ENCODE measurements at places on chromosomes 2 and 18.

- DNase-seq, result no peak
Measured at GRCh38 chr18:78542204-78542603, 437.4 kb upstream of the SALL3 start.

- peak; percentile 47 for DNase-seq
Measured at GRCh38 chr2:174634130-174635014, 36.8 kb upstream of the WIPF1 start.

DNA sequence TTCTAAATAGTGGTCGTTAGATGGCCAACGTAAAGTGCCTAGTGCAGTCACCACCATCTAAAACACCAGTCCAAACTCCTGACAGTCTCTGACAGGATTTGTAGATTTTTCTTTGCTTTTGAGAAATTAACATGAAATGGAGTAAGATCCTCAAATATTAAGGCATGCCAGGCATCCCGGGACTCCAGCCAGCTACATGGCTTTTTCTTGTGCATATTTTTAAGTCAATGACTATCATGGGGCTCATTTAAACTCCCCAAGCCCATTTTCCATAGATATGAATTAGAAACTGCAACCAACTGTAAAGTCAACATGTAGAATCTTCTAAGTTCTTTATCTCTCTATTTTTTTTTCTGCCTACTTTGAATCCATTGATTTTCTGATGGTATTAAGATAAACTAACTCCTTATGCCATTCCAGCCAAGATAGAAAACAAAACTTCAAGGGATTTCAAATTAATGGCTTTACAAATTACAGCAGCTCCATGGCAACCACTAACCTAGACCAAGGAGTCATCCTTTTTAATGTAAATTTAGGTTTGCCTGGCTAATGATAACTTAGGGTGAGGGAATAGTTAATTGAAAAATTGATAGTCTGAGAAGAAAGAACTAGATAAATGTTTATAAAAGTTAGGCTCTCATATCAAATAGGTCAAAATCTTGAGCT, 764.1 kb upstream of the NXPH2 start:
- no peak for DNase-seq

DNA sequence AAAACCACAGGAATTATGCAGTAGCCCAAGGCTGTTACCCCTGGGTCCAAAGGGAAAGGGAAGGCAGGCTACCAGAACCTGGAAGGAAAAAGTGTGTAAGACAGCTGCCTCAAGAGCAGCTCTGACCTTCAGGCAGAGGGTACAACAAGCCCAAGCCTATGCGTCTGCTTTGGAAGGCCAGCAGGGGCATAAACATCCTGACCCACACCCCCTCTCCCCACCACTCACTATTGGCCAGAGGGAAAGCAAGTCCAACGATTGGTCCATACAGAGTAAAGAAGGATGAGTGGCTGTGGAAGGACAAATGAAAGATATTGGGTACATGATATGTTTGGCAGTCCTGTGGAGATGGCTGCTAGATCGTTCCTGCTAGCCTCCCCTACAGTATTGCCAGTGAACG, 227.6 kb upstream of the HNRNPA3 start:
- no peak for DNase-seq

DNA sequence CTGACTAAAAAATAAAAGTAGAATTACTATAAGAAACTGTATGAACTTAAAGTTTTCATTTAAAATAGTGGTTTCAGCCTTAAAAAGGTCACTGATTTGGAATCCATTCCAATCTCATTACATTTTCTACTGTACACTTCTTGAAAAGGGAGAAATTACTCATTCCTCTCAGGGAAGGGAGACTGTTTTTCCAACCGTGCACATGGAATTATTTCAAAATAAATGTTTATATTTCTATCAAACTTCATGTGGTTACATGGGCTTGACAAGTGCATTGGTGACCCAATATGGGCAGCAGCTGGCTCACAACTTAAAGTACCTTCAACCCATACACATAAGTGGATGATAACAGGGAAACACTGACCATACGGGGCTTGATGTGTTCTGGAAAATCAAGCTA, 324.5 kb upstream of the THUMPD2 start:
- no peak for DNase-seq

GRCh38 chr2:201223089-201224073, 37.0 kb upstream of the CASP8 start:
- no peak for DNase-seq

GRCh38 chr2:226754821-226755604, 44.6 kb downstream of the IRS1 start:
- no peak for DNase-seq

DNA sequence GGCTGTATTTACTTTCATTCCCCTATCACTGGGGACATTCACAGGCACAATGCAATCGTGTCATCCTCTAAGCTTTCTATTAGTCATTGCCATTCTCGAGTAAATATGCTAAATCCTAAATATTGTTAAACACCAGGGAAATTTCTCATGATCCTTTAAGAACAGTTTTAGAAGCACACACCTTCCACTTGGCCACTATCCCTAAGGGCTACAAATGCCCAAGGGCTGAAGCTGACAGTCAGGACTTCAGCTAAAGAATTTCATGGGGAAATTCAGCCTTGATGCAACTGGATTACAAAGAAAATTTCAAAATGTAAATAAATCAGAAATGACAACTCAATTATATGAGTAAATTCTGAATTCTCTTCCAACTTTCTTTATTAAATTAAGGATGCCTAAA, 163.1 kb upstream of the PID1 start:
- DNase-seq, result no peak

DNA sequence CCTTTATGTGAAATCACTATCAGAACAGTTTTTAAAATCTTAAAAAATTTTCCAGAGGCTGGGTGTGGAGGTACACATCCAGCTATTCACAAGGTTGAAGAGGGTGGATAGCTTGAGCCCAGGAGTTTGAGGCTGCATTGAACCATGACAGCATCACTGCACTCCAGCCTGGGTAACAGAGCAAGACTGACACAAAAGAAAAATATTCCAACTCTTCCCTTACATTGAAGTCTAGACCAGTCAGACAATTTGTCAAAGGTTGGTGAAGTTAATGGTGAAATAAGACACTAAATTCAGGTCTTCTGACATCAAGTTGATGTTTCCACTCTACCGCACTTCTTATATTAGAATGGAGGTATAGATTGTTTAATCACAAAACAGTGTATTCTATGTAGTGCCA, 52.8 kb downstream of the HYCC2 start:
- DNase-seq, result no peak

- DNase-seq, result no peak
Measured at GRCh38 chr2:228590681-228591080, 409.2 kb upstream of the SPHKAP start.

DNA sequence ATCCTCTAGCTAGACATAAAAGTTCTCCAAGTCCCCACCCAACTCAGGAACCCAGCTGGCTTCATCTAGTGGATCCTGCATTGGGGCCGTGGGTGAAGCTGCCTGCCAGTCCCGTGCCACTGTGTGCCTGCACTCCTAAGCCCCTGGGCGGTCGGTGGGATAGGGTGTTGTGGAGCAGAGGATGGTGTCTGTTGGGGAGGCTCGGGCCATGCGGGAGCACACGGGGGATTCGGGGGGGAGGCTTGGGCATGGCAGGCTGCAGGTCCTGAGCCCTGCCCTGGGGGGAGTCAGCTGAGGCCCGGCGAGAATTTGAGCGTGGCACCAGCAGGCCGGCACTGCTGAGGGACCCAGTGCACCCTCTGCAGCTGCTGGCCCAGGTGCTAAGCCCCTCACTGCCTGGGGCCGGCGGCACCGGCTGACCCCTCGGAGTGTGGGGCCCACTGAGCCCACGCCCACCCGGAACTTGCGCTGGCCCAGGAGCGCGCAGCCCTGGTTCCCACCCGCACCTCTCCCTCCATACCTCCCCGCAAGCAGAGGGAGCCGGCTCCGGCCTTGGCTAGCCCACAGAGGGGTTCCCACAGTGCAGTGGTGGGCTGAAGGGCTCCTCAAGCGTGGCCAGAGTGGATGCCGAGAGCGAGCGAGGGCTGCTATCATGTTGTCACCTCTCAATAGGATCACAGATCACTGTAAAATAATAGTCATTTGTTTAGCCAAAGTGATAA, 86.4 kb downstream of the ARL6IP6 start:
- DNase-seq, result no peak

- DNase-seq, result no peak
Measured at GRCh38 chr2:70936165-70936978, 672 bp downstream of the ATP6V1B1 start.

- DNase-seq, result no peak
Measured at GRCh38 chr2:156079845-156080244, 252.7 kb downstream of the NR4A2 start.

DNA sequence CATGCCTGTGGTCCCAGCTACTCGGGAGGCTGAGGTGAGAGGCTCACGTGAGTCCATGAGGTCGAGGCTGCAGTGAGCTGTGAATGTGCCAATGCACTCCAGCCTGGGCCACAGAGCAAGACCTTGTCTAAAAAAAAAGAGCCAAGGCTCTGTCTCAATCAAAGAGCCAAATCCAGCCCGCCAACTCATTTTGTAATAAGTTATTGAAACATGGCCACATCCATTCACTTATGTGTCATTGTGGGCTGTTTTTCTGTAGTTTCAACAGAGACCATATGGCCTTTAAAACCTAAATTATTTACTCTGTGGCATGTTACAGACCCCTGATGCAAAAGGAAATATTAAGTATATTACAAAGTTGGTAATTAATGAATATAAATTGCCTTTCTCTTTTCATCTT, 60.8 kb downstream of the GPR39 start:
- DNase-seq, result no peak

- no peak for DNase-seq
Measured at GRCh38 chr18:13548106-13548819, 178.1 kb downstream of the FAM210A start.

Measured in activated T-cell treated with anti-CD3 and anti-CD28 coated beads, Interleukin-2, amount 50 U/mL, for 1 hour (primary cell).